ENCODE measurements at places on chromosomes 16 and 17.

GRCh38 chr17:7220593-7221277, 997 bp downstream of the ACADVL start:
- peak; percentile 75 for DNase-seq

DNA sequence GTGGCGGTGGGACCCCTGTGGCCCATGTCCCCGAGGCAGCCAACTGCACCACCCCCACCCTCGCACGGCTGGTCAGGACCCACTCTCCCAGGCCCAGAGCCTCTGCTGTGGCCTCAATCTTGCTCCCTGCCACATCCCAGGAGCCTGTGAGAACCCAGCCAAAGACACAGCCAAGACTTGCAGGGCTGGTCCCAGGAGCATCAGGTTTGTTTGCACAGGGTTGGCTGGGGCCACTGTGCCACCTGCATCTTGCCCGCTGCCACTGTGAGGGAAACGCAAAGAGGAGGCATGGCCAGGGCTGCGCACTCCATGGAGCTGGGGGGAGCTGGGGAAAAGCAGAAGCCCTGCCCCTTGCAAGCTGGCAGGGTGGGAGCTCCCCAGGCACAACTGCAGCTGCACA, 92.5 kb downstream of the SSH2 start:
- no peak for DNase-seq

- DNase-seq, result peak; percentile 45
Observed at GRCh38 chr17:72456075-72456474, 335.3 kb downstream of the SOX9 start.

- DNase-seq, result no peak
Observed at GRCh38 chr17:39969375-39969774, 6.6 kb downstream of the GSDMA start.

GRCh38 chr17:12472252-12473173, 193.2 kb upstream of the MYOCD start:
- no peak for DNase-seq

GRCh38 chr17:6780001-6780400, 4.0 kb downstream of the FBXO39 start:
- no peak for DNase-seq

- DNase-seq, result no peak
Observed at GRCh38 chr17:61209106-61209439, 190.6 kb upstream of the TBX2 start.

DNA sequence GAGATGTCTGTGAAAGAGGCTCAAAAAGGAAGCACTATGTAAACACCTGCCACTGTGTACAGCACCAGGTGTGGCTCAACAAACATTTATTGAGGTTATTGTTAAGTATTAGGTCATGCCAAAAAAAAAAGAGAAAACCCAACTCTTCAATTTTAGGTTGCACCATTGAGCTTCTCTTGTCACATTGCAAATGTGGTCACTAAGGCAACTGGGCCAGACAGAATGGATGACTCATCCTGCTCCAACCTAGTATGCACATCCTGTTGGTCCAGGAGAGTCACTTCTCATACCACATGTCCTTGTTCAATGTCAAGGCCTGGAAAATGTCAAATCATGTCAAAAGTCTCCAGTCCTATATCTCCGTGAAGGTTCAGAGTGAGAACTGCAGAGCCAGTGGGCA, 25.0 kb downstream of the HOXB1 start:
- peak; percentile 41 for DNase-seq

- no peak for DNase-seq
Observed at GRCh38 chr16:20944861-20945574, 44.4 kb downstream of the LYRM1 start.

Data from RWPE1 (cell line).